Mammary epithelial cell (primary cell): ENCODE measurements at places on chromosomes 7 and 10.

GRCh38 chr7:2601065-2601464, 30.7 kb upstream of the TTYH3 start:
- no peak for DNase-seq

DNA sequence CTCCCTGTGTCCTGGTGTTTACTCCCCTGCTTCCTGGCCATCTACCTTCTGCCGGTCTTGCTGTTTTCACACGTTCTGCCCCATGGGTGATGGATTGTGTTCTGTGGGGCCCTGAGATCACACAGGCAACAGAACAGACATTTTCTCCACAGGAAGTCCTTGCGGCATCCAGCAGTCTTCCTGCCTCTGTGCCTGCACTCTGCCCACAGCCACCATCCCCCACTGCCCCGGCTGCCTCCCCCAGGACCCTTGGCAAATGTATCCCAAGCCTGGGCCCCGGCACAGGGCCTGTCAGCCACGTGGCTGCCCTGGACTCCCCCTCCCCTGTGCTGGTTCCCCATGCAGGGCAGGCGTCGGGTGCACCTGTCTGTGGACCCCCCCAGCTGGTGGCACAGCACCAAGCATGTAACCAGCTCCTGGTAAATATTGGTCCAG, 184.2 kb downstream of the WDR37 start:
- no peak for DNase-seq

DNA sequence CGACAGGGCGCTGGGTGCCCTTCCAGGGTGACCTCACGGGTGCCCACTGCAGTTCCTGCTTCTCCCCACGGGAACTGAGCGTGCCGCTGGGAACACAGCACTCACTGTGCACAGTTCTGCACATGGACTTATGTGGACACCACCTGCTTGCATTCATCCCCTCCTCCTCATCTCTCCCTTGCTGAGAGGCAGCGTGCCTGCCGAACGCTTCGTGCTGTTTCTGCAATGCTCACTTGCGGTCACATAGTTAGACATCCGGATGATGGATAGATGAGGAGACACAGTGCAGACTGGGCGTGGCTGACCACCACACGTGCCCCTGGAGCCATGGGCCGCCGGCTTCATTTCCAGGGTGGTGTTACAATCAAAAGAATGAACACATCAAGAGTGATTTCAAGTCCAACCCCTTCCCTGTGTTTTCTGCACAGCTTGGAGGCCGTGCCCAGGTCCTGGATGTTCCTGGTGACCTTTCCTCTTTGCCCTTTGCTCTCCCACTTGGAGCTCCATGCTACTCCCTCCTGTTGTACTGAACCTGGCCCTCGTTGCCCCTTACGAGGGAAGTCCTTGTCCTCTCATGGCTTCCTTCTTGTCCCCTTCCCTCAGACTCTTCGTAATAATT, 119.4 kb downstream of the VIPR2 start:
- DNase-seq, result no peak

- no peak for DNase-seq
These were observed 100.6 kb downstream of the BAMBI start for GRCh38 chr10:28777911-28778310.

GRCh38 chr7:134022286-134022911, 104.7 kb upstream of the LRGUK start:
- peak; percentile 50 for DNase-seq

- no peak for DNase-seq
These were observed 5.3 kb downstream of the ZNF273 start for GRCh38 chr7:64908358-64908757.

GRCh38 chr10:230758-231157, 95.5 kb downstream of the ZMYND11 start:
- no peak for DNase-seq

DNA sequence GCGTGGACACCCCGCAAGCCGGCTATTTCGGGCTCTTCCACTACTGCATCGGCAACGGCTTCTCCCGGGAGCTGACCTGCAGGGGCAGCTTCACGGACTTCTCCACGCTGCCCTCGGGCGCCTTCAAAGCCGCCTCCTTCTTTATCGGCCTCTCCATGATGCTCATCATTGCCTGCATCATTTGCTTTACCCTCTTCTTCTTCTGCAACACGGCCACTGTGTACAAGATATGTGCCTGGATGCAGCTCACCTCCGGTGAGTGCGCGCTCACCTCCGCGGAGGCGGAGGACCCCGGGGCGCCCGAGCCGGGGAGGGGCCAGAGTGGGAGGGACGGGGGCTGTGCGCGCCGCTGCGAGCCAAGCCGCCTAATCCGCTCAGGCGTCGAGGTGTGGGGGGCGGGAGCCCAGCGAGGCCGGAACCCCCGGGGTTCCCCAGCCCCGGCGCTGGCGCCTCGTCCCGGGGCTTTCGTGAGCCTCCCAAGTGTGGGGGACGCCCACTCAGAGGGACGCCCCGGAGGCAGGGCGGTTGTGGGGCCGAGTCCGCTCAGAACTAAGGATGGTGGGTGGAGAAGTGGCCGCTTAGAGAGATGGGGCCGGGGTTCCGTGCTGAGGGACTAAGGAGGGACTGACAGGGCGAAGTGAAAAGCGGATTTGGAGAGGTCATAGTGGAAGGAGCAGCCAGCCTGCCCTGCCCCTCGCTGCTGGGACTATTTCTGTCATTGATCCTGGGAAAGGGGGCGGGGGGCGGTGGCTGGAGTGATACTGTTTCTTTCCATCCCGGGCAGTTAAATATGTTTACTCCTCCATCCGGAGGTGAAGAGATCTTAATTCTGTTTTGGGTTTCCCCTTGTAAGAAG, 795 bp downstream of the LHFPL3 start:
- no peak for DNase-seq

- DNase-seq, result no peak
These were observed 94.8 kb downstream of the SVIL start for GRCh38 chr10:29540016-29540415.

DNA sequence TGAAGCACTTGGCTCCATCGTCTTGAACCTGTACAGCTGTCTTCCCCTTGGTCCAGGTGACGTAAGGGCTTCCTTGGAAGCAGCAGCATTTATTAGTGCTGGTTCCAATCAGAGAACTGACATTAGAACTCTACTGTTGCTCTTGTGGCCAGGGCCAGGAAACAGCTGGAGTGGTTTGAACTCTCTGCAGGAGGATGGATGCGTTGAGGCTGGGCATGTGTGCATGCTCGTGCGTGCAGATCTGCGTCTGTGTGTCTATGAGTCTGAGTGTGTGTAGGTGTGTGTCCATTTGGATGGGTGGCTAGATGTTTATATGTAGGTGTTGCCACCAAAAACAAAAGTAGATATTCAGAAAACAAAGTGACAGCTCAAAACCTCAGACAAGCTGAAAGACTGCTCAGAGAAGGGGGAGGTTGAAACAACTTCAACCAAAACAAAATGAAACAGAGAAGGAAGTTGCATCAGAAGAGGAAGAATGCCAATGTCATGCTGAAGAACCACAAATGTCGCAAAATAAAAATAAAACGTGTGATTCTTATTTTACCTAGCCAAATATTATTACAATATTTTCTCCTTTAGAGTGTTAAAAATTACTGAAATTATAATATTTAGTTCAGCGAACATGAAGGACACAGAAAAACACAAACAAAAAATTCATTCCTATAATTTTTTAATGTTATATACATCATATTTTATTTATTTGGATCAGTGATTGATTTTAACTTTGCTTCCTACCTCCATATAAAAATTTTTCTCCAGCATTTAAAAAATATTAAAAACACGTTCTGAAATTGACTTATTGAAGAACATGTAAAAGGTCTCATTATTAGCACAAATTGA, 96.1 kb upstream of the MKLN1 start:
- DNase-seq, result no peak

GRCh38 chr7:3349126-3349525, 48.1 kb downstream of the SDK1 start:
- no peak for DNase-seq
